ENCODE measurements at places on chromosomes 6 and 20.

- DNase-seq = no peak
Measured at GRCh38 chr20:49785149-49785851, 27.3 kb upstream of the SLC9A8 start.

- no peak for DNase-seq
Measured at GRCh38 chr6:104558746-104559145, 301.0 kb downstream of the HACE1 start.

- DNase-seq = no peak
Measured at GRCh38 chr6:100751590-100751989, 129.5 kb downstream of the ASCC3 start.

- no peak for DNase-seq
Measured at GRCh38 chr6:122799916-122800686, 11.0 kb downstream of the SMPDL3A start.

GRCh38 chr6:25002326-25003091 lies 66.7 kb upstream of the RIPOR2 start:
- DNase-seq = no peak

- DNase-seq = no peak
Measured at GRCh38 chr20:38617011-38617829, 15.6 kb downstream of the ARHGAP40 start.

DNA sequence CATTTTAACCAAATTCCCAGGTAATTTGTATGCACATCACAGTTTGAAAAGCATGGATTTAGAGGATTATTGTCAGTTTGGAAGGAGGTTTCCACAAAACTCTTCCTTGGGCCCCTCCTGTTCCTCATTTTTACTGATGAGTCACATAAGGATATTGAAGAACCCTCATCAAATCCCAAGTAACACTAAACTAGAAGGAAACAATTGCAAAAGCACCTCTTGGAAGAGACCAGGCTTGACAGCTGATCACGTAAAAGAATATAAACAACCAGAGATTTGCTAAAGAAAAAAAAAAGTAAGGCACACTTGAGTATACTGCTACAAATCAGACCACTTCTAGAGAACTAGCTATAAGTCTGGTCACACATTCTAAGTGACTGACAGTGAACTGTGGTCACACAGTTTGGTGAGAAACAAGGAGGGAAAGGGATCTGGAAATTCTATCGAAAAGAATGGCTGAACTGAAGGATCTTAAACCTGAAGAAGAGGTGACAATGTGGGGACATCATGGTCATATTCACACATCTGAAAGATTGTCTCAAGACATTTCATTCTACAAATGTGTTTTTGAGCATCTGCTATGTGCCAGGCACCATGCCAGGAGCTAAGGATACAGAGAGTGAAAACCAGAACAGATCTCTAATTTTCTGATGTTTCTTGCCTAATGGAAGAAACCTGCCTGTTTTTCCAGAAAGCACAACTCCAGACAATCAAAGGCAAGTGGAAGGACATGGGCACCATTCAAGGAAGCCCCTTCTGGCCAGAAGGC lies 24.1 kb downstream of the ZHX3 start:
- no peak for DNase-seq

DNA sequence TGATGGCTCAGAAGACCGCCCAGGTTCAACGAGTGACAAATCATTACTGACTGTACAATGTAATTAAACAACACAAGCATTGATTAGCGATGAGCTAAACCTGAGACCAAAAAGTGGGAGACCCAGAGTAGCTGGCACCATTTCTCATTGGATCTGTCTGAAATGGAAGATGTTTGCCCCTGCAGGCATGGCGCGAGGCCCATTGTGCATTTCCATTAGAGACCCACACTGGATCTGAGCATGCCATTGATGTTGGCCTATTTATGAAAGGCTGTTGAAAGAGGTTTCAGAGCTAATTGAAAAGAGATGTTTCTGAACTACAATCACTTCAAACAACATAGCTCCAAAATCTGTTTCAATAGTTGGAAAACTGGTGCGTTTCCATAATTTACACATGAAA lies 196.7 kb downstream of the TFAP2B start:
- no peak for DNase-seq

DNA sequence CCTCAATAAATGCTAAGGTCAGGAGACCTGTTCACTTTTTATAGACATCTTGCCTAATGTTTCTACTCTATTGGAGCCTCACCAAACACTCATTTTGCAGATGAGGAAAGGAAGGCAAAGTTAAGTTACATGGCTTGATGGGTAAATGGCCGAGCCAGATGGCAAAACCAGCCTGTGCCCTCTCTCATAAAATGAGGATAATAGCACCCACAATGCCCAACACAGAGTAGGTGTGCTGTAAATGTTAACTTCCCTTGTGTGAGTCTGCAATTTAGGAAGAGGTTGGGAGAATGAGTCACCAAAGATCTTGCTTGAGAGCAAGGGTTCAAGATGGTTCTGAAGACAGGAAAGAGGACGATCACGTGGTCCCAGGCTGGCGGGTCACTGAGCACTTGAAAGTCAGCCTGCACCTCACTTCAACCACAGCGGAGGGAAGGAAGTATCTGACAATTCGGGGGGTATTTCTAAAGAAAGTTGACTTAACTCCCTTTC lies 3.3 kb downstream of the KCNK5 start:
- DNase-seq = peak; percentile 32

GRCh38 chr20:17529586-17529985 lies 1.6 kb downstream of the BFSP1 start:
- no peak for DNase-seq

GRCh38 chr6:24844061-24844460 lies 45.3 kb upstream of the ARMH2 start:
- no peak for DNase-seq

DNA sequence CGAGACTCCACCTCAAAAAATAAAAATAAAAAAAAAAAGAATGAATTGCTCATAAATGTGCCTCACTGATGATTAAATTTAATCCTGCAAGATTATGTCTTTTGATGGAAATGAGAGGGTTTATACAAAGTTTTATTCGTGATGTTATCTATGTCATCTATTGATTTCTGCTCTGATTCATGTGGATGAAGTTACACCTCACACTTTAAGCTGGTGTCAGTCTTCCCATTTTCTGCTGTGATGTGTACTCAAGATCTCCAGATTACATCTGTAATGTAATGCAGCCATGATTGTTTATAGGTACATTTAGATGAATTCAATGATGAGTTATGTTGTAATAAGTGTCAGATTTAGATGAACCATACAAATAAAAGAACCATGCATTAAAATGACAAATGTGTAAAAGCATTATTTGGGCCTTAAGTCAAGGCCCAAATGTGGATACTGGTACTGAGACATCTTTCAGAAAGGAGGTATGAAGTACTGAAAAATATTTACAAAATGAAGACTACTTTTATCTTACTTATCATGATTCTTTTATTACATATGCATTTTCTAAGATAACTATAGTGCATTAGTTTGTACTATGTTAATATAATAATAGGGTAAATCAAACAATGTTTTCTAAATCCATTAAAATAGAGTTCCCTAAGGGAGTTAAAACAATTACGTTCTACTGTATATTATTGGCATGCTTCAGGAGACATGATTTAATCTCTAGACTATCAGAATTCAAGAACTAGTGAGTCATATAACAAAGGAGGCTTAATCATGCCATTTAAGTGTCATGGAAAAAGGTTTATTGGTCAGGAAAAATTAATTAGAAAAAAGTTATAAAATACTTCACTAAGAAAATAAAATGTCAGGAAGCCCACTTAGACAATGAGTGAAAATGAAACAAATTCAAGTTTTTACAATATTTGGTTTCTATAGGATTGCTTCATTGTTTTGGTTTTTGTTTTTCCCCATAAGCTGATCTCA lies 34.5 kb downstream of the HCRTR2 start:
- DNase-seq = no peak

- DNase-seq = no peak
Measured at GRCh38 chr20:35702824-35703695, 3.9 kb downstream of the ROMO1 start.

DNA sequence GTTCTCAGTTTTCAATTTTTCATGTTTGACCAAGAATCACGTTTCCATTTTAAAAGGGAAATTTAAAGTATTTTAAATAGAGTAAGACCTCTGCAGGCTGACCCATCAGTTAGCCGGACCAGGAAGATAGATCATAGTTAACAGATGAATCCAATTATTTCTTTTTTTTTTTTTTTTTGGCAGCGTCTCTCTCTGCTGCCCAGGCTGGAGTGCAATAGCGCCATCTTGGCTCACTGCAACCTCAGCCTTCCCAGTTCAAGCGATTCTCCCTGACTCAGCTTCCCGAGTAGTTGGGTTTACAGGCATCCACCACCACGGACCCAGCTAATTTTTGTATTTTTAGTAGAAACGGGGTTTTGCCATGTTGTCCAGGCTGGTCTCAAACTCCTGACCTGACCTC lies 256.7 kb upstream of the CNR1 start:
- no peak for DNase-seq

GRCh38 chr6:71080826-71081225 lies 124.0 kb upstream of the B3GAT2 start:
- DNase-seq = no peak

DNA sequence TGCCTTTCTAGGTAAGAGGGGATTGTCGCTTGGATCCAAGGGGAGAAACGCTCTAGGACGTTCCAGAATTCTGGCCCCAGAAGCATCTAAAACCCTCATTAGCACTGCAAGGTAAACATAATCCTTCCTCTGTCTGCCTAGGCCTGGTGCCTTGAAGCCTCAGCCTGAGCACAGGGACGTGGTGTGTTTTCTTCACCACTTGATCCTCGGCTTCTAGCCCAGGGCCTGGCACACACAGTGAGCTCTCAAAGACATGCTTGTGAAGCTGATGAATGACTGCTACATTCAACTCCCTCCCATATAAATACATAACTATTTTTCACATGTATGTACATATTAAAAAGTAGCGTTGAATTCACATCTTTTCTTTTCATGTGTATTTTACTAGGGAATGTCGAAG lies 100.3 kb downstream of the ISM1 start:
- no peak for DNase-seq

GRCh38 chr6:135738636-135739035 lies 112.9 kb upstream of the PDE7B start:
- DNase-seq = no peak

GRCh38 chr6:74287932-74288331 lies 591.9 kb downstream of the CD109 start:
- no peak for DNase-seq

Measured in stimulated activated CD4-positive, alpha-beta T cell treated with anti-CD3 and anti-CD28 coated beads, Interleukin-2, amount 100 ng/mL, for 48 hours (primary cell).